ENCODE measurements at places on chromosomes 7 and 10.

DNA sequence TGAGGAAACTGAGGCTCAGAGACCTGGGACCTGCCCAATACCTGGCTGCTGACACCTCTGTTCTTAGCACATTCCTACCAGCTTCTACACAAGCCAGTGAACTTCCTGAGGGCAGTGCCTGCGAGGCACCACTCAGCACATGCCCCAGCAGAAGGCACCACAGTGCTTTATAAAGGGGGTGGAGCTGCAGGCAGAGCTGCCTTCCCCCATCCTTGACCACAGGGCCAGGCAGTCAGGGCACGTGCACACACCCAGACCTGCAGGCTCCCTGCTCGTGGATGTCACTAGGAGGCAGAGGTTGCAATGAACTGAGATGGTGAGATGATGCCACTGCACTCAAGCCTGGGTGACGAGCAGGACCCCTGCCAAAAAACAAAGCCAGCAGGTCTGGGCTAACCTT is 39.2 kb upstream of the TUBB8 start:
- no peak for DNase-seq

DNA sequence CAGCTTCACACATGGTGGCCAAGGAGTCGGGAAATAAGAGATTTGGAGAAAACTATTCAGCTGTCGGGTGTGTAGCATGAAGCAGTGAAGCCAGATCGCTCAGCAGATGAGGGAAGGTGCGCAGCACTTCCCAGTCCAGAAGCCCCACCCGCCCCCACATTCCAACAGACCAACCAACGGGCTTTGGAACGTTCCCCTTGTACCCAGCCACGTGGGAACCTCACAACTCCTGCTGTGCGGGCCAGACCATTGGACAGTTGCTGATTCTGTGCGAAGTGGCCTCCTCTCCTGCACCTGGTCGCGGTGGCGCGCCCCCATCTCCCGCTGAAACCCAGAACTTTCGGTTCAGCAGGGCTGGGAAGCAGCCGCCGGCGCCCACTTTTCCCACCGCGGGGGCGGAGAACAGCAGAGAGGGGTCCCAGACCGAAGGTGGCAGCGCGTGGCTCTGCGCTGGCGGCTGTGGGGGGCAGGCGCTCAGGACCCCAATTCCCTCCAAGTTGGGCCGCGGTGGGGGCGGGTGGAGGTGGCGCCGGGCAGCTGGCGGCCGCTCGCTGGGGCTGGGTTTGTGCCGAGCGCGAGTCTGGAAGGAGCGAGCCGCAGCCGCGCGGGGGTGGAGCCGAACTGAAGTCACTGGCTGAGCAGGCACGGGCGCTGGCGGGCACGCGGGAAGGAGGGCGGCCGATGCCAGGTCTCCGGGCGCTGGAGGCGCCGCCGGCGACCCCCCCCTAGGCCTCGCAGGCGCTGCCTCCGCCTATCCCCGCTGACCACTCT is 1301.5 kb upstream of the SORCS1 start:
- no peak for DNase-seq

- no peak for DNase-seq
These were observed 900 bp upstream of the MICALL2 start for GRCh38 chr7:1459920-1460820.

- no peak for DNase-seq
These were observed 6.2 kb downstream of the SFXN4 start for GRCh38 chr10:119159332-119159731.

DNA sequence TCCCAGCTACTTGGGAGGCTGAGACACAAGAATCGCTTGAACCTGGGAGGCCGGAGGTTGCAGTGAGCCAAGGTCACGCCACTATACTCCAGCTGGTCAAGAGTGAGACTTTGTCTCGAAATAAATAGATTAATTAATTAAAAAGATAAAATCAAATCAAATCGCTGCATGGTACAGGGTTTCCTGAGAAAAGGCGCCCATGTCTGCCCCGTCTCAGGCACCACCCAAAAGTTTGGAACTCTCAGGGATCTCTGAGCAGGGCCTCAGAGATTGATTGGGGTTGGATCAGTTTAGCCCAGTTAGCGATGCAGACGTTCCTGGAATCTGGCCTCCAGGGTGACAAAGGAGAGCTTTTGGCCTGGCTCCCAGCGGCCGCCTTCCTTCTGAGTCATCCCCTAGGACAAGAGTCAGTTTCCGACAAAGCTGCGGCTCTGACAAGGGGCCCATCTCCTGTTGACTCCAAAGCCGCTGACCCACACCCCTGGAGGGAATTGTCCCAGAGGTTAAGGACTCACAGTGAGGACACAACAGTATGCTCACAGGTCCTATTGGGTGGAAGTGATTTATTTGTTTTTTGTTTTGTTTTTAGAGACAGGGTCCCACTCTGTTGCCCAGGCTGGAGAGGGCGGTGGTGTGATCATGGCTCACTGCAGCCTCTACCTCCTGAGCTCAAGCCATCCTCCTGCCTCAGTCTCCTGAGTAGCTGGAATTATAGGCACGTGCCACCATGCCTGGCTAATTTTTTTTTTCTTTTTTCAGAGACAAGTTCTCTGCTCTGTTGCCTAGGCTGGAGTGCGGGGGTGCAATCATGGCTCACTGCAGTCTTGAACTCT is 6.8 kb downstream of the ORAI2 start:
- DNase-seq: no peak

DNA sequence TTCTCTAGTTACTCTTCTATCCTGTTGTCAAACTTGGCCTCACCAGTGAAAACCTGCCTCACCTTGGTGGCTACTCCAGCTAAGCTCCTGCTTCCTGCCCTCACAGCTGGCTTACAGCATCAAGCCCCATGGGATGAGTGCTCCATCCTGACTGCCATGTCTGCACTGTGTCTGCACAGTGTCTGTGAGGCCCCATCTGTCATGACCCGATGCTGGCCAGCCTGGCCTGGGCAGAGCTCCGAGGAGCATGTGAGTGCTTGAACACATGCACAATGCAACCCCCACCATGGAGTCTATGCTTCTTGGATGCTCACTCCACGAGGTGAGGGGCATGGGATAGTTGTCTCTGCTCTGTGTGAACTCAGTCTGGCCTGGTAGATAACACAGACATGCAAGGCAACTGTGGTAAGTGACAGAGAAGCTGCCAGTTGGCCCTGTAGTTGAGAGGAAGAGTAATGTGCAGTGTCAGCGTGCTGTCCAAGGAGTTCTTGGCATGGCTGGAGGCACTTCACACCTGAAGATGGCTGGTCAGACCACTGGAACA is 207.1 kb upstream of the ZNF32 start:
- no peak for DNase-seq

Measured in stimulated activated CD4-positive, alpha-beta T cell treated with anti-CD3 and anti-CD28 coated beads, TNF-alpha, amount 100 ng/mL, for 24 hours (primary cell).